ENCODE measurements at places on chromosomes 7 and 10.

- no peak for DNase-seq
These were observed 195.8 kb upstream of the NEBL start for GRCh38 chr10:21092683-21093524.

GRCh38 chr7:143068446-143068845 is 16.3 kb downstream of the OR6V1 start:
- DNase-seq = no peak

GRCh38 chr7:128115336-128115820 is 84.1 kb upstream of the LRRC4 start:
- DNase-seq = peak; percentile 75

DNA sequence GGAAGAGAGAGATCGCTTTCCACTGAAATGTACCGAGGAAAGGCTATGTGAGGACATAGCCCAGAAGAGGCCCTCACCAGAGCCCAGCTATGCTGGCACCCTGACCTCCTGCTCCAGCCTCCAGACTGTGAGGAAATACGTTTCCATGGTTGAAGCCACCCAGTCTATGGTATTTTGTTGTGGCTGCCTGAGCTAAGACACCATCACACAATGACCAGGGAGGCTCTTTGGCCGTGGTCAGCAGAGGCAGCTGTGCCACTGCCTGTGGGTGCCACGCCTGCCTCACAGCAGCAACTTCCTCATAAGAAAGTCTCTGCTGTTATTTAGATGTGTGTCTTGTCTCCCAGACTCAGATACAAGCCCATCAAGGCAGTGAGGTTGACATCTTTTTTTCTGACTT is 182.7 kb upstream of the PLXNA4 start:
- DNase-seq = no peak

GRCh38 chr7:25672496-25672895 is 444.2 kb upstream of the NPVF start:
- no peak for DNase-seq

- no peak for DNase-seq
These were observed 337.0 kb downstream of the CRPPA start for GRCh38 chr7:16084370-16084769.

DNA sequence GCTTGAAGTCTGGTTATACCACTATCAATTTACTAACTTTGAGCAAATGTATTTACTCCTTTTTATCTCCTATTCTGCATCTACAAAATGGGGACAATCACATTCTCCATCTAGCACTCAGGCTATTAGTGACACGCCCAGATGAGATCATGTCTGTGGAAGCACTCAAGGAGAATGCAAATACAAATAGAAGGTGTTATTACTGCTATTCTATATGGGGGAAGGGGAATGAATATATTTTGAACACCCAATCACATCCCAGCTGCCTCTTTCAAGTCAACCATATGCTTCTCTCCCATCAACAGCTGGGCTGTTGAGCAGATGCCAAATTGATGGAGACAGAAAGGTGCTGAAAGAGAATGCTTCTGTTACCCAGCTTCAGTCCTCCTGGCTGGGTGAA is 23.5 kb downstream of the SGMS1 start:
- no peak for DNase-seq

DNA sequence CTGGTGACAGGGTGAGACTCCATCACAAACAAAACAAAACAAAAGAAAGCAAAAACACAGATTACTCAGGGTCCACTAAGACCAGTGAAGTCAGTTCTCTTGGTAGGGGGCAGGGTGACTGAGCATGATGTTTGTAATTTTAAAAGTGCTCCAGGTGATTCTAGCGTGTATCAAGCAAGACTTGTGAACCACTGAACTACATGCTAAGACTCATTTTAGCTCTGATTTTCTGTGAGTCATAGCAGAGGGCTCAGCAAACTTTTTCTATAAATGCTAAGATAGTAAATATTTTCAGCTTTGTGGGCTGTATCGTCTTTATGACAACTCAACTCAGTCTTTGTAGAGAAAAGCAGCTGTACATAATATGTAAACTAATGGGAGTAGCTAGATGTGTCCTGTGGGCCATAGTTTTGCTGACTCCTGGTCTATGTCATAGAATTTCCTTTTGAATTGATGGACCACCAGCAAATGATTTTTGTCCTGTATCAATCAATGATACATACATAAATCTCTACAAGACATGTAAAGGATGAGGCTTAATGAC is 141.3 kb downstream of the CFTR start:
- DNase-seq = no peak

DNA sequence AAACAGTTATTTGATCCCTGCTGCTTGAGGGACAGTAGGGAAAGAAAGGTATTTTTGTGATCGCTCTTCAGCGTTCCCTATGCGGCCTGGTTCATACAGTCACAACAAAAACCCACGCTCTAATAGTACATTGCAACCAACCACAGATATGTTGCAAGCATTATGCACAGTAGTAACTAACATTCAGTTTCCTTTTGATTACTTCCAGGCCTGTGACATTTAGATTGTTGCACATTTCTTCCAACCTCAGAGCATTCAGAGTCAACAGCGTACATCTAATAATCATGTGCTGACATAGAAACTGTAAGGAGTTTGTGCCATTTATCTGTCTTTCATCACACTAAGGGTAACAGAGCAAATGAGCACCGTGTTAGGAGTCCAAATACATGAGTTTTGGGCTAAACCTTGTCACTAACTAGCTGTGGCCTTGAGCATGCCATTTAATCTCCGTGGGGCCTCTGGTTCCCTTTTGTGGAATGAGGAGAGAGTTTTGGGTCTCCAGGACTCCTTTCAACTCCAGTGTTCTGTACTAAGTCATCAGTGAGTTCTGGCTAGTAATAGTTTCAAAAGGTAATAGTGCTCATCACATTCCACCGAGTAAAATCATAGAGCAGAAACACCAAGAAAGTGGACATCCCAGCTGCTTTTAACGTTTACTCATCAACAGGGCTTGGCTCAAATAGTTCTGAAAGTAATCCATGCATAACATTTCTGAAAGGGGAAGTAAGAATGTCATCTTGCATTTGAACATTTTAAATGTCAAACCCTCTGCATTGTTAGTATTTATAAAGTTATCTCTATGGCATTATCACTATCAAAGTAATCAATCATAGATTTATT is 99.0 kb upstream of the FZD1 start:
- peak; percentile 86 for DNase-seq

- DNase-seq = peak; percentile 93
These were observed 121.9 kb upstream of the AKR1E2 start for GRCh38 chr10:4704034-4704545.

- no peak for DNase-seq
These were observed 74.4 kb upstream of the EFCAB10 start for GRCh38 chr7:105655500-105656380.

Measured in EL (cell line).